ENCODE measurements at places on chromosomes 1 and 21.
A peak's percentile ranks its signal among the peaks of the same experiment; 100 is the strongest.

GRCh38 chr21:45154511-45155508 lies 80.4 kb downstream of the ADARB1 start:
- DNase-seq: peak; percentile 72

GRCh38 chr1:93995837-93996536 lies 86.8 kb upstream of the GCLM start:
- no peak for DNase-seq

GRCh38 chr1:33022650-33023200 lies 14.0 kb downstream of the AK2 start:
- DNase-seq: no peak

- peak; percentile 27 for DNase-seq
Measured at GRCh38 chr21:37367703-37368540, 1.3 kb downstream of the DYRK1A start.

- DNase-seq: peak; percentile 99
Measured at GRCh38 chr1:9129266-9130041, 552 bp upstream of the GPR157 start.

DNA sequence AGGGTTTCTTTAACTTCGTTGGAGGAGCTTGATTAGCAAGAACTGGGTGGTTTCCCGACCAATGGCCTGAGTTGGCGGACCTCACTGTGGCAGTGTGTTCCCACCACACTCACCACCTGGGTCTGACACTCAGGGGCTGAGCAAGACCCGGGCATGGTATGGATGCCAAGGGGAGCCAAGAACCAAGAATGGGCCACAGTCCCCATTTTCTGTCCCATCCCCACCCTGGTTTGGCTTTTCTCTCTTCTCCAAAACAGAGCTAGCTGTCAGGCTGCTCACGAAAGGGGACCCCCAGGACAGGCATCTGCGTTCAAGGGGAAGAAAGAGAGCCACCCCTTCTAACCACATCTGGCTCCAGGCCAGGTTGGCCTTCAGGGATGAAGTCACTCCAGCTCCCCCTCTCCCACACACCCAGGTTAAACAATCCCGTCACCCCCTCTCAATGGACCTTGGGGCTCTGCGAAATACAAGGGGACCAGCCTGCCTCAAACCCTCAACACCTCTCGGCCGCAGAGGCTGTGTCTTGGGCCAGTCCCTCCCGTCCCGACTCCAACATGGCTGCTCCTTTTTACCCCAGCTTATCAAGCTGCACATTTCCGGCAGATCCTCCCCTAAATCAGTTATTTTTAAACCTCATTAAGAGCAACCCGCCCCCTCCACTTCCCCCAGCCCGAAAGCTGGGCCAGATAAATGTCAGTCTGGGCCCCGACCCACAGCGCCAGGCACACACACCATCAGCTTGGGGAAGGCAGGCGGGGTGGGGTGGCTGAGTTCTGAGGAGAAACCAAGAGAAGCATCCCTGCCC lies 3.4 kb downstream of the TAGLN2 start:
- no peak for DNase-seq

GRCh38 chr1:19239876-19240275 lies 11.4 kb downstream of the EMC1 start:
- no peak for DNase-seq

GRCh38 chr1:240020871-240021270 lies 70.8 kb upstream of the FMN2 start:
- no peak for DNase-seq

GRCh38 chr1:162688521-162688920 lies 56.3 kb downstream of the DDR2 start:
- no peak for DNase-seq

Measured in AG08395 (cell line).